ENCODE measurements at places on chromosomes 3 and 15.

- DNase-seq = no peak
Measured at GRCh38 chr3:139292192-139292591, 51.6 kb upstream of the MRPS22 start.

- DNase-seq = no peak
Measured at GRCh38 chr3:100761211-100761942, 52.1 kb downstream of the TFG start.

- DNase-seq = no peak
Measured at GRCh38 chr15:49041426-49041825, 4.8 kb downstream of the SECISBP2L start.

- DNase-seq = no peak
Measured at GRCh38 chr3:55416331-55416821, 70.7 kb downstream of the WNT5A start.

GRCh38 chr15:101280007-101280406 is 2.7 kb upstream of the SELENOS start:
- DNase-seq = no peak

Data from left renal cortex interstitium (tissue), 4 donors.